ENCODE measurements at places on chromosomes 13 and 19. TPM values are rescaled to one million over a fixed set of nuclear protein-coding genes. Genes with fewer than 3 reads are reported as not detected.

Gene CLDND2
- 0.79 TPM for total RNA-seq

Gene SH3GL1
- total RNA-seq = 106 TPM

Gene GPR32
- total RNA-seq = not detected

Gene KLK7
- total RNA-seq = not detected

Gene CLEC4G
- total RNA-seq = not detected

- H3K4me1 ChIP-seq = no peaks in the 10 kb centered on the region
- no peak overlapping the region for H3K27ac ChIP-seq
- H3K27me3 ChIP-seq = no peaks in the 10 kb centered on the region
- DNase-seq = no peak
Observed at GRCh38 chr13:24218977-24219376, 58.5 kb downstream of the SPATA13 start.

- H3K27ac ChIP-seq = no peak overlapping the region
- peaks cover 16% of the 10 kb centered on the region for H3K36me3 ChIP-seq
- H3K4me3 ChIP-seq = no peak overlapping the region
- peaks cover 19% of the 10 kb centered on the region for H3K4me1 ChIP-seq
- no peaks in the 10 kb centered on the region for H3K27me3 ChIP-seq
Observed at GRCh38 chr19:56110515-56111448, 10.3 kb downstream of the ZNF787 start.

- H3K27me3 ChIP-seq = no peaks in the 10 kb centered on the region
- peaks cover 24% of the 10 kb centered on the region for H3K36me3 ChIP-seq
- no peak overlapping the region for H3K4me3 ChIP-seq
- peaks cover 5% of the 10 kb centered on the region for H3K4me1 ChIP-seq
- H3K27ac ChIP-seq = no peak overlapping the region
- no peak for DNase-seq
Observed at GRCh38 chr19:6039566-6040225, 61.8 kb upstream of the RANBP3 start.

DNA sequence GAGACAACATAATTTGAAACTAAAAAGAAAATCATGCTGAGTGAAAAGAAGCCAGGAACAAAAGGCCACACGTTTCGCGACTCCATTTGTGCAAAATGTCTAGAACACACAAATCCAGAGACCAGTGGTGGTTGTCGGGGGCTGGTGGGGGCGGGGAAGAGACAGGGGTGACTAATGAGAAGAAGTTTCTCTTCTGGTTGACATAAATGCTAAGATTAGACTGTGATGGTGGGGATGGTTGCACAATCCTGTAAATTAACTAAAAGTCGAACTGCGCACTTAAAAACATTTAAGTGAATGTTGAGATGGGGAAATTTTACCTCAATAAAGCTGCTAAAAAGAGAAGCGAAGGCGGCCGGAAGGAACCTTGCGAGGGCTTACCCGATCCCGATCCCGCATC is 7.1 kb downstream of the AKAP8 start:
- peaks cover 95% of the 10 kb centered on the region for H3K36me3 ChIP-seq
- H3K27ac ChIP-seq = no peak overlapping the region
- H3K27me3 ChIP-seq = no peaks in the 10 kb centered on the region
- H3K4me1 ChIP-seq = peaks cover 8% of the 10 kb centered on the region

DNA sequence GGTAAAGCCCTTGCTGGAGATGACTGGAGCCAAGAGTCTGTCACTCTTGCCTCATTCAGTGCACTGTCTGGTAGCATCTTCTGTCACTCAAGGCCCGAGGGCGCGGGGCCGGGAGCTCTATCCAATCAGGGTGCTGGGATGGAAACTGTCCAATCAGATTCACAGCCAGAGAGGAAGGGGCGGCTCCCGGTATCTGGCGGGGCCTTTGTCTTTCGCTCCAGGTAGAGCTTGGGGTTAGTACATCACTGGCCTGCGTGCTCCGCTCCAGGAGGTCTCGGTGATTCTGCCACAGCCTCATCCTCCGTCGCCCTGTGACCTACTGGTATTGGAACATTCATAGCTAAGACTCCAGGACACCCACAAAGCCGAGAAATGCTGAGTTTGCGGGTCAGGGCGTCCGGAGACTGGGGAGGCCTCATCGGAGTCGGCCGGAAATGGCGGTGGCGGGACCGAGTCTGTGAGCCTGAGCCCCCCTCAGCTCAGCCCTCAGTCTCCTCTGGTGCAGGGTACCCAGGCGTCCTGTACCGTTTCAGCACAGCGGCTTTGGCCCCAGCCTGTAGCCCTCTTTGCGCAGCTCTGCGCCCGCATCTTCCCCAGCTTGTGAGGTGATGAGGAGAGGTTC is 20.6 kb upstream of the ZNF430 start:
- no peaks in the 10 kb centered on the region for H3K27me3 ChIP-seq
- H3K36me3 ChIP-seq = no peaks in the 10 kb centered on the region
- H3K4me1 ChIP-seq = no peaks in the 10 kb centered on the region
- H3K4me3 ChIP-seq = no peak overlapping the region
- no peak for DNase-seq

DNA sequence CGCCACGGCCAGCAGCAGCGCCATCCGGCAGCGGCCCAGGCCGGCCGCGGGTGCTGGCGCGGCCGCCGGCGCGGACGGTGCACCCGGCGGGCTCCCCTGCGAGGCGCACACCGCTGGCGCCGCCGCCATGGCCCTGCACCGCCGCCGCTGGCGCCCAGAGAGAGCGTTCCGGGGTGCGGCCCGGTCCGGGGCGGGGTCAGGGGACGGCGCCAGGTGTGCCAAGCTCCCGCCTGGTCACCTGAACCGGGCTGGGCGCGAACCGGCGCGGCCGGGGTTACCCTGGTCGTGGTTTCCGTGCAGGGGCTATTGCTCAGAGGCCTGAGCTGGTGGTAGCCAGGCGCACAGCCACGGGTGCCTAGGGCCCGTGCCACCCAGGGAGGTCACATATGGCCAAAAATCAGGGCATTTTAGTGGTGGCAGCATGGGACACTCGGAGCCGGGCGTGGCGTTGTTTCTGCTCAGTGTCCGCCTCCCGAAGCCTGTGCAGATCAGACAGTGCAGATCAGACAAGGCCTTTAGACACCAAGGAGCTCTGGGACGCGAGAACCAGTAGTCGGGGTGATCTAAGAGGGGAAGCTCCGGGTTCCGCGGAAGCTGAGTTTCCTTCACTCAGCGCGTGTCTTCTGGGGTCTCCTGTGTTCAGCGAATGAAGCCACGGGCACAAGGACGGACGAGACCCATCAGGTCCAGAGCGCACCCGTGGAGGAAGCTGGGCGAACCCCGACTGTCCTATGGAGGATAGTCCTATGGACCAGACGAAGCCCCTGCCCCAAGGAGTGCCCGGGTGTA is at the start of gene TMEM238:
TMEM238 (minus strand) TSS at position 162 of the 789 bp plus-strand sequence; CDS start at position 129, 33 bp downstream.
- H3K27ac ChIP-seq = peak within 1 kb of the TSS; percentile 93
- H3K4me1 ChIP-seq = peaks cover 34% of the 10 kb centered on the region
- H3K36me3 ChIP-seq = peaks cover 49% of the 10 kb centered on the region

- H3K36me3 ChIP-seq = no peaks in the 10 kb centered on the region
- no peak for DNase-seq
- peaks cover 8% of the 10 kb centered on the region for H3K4me1 ChIP-seq
- H3K27ac ChIP-seq = no peak overlapping the region
- no peak overlapping the region for H3K4me3 ChIP-seq
Observed at GRCh38 chr13:110245416-110245899, 61.5 kb downstream of the COL4A1 start.

GRCh38 chr13:64256751-64257150 is 2841.1 kb upstream of the PCDH20 start:
- no peaks in the 10 kb centered on the region for H3K27me3 ChIP-seq
- H3K36me3 ChIP-seq = no peaks in the 10 kb centered on the region
- no peak overlapping the region for H3K4me3 ChIP-seq
- no peaks in the 10 kb centered on the region for H3K4me1 ChIP-seq
- H3K27ac ChIP-seq = no peak overlapping the region
- no peak for DNase-seq

Data from MCF 10A (cell line).